IPS DF 6.9 (cell line): ENCODE measurements at places on chromosomes 11 and 22.

DNA sequence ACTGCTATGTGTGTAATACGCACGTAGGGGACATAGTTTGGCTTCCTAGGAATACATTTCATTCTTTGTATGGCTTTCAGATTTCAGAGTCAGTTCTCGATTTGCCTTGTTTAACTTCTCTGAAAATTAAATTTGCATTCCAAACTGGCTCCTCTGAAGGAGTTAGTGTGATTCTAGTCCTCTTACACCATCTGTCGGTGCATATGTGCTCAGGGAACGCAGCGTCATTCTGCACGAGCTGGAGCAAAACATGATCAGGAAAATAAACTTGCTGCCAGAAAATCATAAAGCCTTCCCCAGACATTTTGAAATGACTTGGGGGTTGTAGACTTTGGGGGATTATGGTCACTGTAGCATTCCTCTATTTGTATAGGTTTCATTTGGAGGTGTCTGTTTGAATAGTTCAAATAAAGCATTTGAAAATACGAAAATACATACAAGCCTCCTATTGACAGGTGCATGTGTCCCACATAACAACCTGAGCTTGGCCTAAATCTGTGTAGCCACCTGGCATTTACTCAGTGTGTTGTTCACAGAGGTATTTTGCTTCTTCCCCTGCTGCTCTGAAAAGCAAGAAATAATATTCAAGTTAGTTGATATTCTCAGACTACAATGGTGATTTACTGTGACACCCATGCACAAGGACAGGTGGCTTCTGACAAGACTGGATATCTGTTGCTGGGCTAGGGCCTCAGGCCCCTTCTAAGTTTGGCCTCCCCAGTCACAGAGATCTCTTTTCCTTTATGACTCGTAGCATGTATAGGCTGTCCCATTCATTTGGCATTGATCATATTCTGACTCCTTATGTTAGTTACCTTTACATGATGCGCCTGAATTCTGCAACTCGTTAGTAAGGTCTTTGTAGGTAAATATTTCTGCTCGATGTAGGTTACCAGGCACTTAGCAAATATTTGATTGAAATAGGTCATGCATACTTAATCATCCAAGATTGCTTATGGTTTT, 81.6 kb upstream of the SORL1-AS1 start:
- DNase-seq = no peak

DNA sequence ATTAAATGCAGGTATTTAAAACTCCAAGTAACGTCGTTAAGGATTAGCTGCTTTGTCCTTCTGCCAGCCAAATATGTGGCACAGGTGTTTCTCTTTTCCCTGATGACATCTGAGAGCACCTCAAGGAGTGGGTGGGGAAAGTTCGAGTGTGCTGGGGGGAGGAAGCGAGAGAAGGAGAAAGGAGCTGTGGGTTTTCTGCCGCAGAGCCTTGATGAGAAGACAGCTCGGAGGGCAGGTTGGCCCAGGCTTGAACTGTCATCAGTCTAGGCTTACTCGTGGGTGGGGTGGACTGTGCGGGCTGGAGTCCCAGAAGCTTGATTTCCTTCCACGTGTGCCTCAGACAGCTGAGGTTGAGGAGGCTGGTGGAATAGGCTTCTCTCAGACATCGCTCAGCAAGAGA, 15.2 kb upstream of the SORL1-AS1 start:
- no peak for DNase-seq

- no peak for DNase-seq
Observed at GRCh38 chr22:35353318-35353717, 27.6 kb upstream of the HMOX1 start.

- DNase-seq = no peak
Observed at GRCh38 chr11:75162954-75163353, 12.0 kb downstream of the SLCO2B1 start.

DNA sequence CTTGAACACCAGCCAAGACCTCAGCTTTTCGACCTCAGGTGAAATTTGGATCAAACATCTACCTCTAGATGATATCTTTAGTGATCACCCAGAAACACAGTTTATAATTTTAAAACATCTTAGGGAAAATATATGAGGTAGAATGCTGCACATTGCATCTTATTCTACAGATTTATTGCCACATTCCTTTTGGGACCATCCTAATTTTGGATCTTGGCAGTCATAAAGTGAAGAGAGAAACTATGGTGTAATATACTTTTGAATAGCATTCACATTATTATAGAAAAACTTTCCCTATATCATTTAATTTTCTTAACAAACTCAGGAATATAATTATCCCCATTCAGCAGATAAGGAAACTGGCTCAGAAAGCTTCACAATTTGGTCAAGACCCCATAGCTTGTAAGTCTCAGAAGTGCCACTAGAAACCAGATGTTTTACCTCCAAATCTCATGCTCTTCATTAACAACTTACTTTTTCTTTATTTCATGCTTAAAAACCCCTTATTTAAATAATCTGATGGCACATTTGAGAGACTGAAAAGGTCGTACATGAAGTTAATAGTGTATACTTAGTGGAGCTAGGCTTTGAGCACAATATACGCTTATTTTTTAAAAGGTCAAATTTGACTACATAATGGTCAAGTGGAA, 199.2 kb upstream of the CTSC start:
- no peak for DNase-seq

DNA sequence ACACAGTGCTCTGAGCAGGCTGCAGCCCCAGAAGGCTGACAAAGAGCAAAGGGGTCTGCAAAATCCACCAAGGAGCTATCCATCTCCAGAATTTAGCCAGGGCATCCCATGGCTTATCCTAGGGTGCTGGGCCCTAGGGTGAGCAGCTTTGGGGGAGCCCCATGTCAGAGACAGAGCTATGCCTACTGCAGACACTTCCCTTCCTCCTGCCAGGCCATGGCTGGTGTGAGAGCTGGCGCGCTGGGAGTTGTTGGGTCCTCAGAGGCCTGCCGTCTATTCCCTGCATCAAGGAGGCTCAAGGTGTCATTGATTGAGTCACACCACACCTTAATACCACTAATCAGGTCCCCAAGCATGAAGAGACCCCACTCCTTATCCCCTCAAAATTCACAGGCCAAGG, 85.3 kb upstream of the TP53I11 start:
- DNase-seq = no peak

DNA sequence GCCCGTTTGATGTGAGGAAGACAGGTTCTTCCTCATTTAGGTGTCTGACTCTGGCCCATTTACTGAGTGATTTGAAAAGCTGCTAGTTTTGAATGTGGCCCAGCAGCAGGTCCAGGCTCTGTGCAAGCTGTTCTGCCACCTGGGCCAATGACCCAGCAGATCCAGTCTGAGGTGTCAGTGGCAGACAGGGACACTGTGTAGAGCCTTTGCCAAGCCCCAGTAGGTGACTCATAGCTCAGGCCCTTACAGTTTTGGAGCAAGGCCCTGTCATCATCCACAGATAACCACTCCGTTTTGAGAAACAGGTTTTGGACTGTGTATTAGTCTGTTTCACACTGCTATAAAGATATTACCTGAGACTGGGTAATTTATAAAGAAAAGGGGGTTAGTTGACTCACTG, 23.9 kb downstream of the TSPAN32 start:
- no peak for DNase-seq

DNA sequence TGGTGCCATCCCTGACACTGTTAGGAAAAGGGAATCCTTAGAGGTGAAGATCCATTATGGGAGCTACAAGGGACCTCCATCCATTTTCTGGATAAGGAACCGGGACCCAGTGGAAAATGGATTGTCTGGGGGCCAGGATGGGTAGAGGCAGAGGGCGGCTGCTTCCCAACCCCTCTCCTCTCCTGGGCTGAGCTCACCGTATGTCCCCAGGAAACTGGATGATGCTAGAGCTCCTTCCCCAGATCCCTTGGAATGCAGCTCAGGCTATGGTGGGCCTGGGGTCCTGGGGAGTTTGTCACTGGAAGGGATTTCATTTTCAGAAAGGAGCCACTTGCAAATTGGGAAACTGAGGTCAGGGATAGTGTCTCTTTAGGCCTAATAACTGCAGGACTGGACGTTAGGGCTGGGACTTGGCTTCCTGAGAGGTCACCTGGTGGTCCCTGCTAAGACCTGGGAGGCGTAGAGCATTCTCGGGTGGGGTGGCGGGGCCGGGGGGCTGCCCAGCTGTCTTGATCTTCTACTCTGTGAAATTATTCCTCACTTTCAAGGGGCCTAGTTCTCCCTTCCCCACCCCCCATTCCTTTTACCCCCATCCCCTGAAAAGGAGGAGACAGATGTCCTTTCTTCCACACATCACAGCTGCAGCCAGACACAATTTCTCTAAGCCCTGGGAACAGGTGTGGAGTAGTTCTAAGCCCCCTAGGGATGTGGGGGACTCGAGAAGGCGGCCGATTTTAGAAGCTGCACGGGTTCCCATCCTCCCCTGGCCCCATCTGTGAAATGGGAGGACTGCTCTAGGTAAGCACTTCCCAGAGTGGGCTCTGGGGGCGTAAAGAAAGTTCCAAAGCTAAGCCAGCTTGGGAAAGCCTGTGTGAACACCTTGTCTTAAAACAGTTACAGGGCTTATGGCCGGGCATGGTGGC, 99.8 kb downstream of the PKNOX2 start:
- no peak for DNase-seq

- DNase-seq = no peak
Observed at GRCh38 chr11:14052198-14052597, 89.7 kb downstream of the SPON1 start.

- no peak for DNase-seq
Observed at GRCh38 chr22:20449819-20450550, 12.4 kb upstream of the SCARF2 start.

DNA sequence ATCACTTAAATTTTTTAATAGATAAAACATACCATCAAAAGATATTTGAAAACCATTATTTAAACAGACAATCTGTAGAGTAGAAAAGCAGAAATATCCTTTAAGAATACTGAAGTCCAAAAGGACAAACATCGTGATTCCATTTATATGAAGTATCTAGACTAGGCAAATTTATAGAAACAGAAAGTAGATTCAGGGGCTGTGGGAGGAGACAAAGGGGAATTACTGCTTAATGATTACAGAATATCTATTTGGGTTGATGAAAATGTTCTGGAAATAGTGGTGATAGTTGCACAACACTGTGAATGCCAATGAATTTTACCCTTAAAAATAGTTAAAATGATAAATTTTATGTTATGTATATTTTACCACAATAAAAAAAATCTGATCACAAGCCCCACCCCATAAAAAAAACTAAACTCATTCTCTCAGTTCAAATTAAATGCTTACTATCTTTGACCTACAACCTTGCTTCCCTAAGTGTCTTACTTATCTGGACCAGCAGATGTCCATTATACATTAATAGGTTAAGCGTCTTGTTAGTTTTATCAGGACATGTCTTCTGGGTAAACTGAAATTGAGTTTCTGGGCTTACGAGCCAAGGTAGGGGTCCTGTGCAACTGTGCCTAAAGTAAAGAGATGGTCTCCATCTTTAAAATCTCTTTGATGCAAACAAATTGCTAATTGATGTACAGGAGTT, 86.3 kb downstream of the FCHSD2 start:
- DNase-seq = no peak

- no peak for DNase-seq
Observed at GRCh38 chr11:41522899-41523672, 63.6 kb upstream of the LRRC4C start.

- DNase-seq = no peak
Observed at GRCh38 chr22:44567846-44568493, 69.9 kb upstream of the RTL6 start.

GRCh38 chr22:19599004-19599403, 74.8 kb upstream of the CLDN5 start:
- no peak for DNase-seq

GRCh38 chr22:47996446-47996857, 1234.0 kb downstream of the TBC1D22A start:
- DNase-seq = no peak

DNA sequence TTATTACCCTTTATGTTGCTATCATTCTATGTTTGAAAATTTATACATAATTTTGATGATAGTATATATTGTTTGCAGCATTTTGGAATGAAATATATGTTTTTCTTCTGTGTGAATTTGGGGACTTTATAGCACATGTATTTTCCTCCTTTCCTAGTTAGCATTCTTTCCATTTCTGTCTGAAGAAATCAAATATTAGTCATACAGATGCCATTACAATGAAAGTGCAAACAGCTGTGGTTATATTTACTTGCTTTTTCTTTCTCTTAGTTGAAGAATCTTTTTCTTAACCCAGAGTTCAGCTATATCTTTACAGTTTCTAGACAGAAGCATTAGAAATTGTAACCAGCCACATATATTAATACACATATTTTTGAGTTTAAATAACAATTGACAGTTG, 753.1 kb upstream of the ARHGAP42 start:
- no peak for DNase-seq

GRCh38 chr22:47663615-47664605, 901.5 kb downstream of the TBC1D22A start:
- DNase-seq = no peak

DNA sequence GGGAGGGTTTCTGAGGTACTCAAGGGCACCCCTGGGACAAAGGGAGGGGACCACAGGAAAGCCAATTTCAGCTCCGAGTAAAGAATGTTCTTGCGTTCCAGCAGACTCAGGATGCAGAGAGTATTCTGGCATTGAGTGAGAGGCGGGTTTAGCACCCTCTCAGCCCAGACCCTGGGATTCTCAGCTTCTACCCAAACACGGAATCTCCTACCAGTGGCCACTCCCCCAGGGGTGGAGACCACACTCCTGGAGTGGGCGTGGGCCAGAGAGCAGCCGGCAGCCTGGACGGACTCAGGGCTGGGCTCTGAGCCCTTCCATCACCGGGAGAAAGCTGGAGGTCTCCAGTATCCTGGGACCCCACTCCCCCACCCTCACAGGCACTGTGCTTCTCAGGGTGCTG, 26.1 kb upstream of the TTLL12 start:
- DNase-seq = no peak

GRCh38 chr11:10272132-10272531, 21.9 kb downstream of the SBF2 start:
- DNase-seq = no peak

DNA sequence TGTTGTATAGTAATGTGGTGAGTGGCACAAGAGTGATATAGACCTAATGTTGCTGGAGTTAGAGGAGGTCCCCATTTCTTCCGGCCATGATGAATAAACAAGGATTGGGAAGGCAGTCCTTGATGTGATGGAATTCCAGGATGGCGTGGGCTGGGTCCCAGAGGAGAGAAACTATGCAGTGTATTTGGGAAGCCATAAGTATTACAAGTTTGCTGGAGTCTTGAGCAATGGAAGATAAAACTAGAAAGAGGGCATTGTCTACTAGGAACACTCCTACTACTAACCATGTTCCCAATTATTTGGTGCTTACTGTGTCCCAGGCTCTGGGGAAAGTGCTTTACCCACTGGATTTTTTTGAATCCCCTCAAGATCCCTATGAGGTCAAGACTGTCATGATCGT, 20.0 kb downstream of the LDLRAD3 start:
- DNase-seq = no peak

DNA sequence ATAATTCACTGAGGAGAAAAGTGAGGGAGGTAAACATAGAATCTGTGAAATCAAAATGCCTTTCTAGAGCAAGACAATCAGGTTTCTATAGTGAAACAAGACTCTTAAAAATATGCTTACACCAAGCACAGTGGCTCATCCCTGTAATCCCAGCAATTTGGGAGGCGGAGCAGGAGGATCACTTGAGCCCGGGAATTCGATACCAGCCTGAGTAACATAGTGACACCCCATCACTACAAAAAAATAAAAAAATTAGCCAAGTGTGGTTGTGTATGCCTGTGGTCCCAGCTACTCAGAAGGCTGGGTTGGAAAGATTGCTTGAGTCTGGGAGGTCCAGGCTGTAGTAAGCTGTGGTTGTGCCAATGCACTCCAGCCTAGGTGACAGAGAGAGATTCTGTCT, 43.2 kb upstream of the ME3 start:
- DNase-seq = no peak
